ENCODE measurements at places on chromosomes 16 and 17.

GRCh38 chr17:29577385-29578211 is 9.1 kb downstream of the TP53I13 start:
- no peak for DNase-seq

DNA sequence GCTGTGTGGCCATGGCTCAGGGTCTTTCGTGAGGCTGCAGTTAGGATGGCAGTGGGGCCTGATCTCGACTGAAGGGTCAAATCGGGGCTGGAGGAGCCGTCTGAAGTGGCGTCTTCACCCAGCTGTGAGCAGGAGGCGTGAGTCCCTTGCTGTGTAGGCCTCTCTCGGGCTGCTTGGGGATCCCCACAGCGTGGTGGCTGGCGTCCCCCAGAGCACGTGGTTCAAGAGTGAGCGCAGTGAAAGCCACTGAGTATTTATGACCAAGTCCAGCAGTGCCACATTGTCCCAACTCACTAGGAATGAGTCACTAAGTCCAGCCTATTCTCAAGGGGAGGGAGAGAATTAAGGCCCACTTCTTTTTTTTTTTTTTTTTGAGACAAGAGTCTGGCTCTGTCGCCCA is 11.7 kb upstream of the TCF25 start:
- no peak for DNase-seq

- DNase-seq: no peak
Measured at GRCh38 chr16:48999508-48999907, 282.1 kb downstream of the CBLN1 start.

- no peak for DNase-seq
Measured at GRCh38 chr16:17062676-17063075, 408.1 kb downstream of the XYLT1 start.

GRCh38 chr17:39640591-39641031 is 3.7 kb downstream of the STARD3 start:
- no peak for DNase-seq
